ENCODE measurements at places on chromosomes 12 and 14. TPM values are rescaled to one million over a fixed set of nuclear protein-coding genes. Genes with fewer than 3 reads are reported as not detected.

The CDC42BPB gene
- total RNA-seq = 110 TPM

The PTPRR gene
- 22.1 TPM for total RNA-seq

The HOXC10 gene
- not detected for total RNA-seq

The SMARCD1 gene
- total RNA-seq = 50.3 TPM

The CLEC9A gene
- total RNA-seq = not detected

The KLRC4 gene
- 1.2 TPM for total RNA-seq

The SERPINA5 gene
- 0.69 TPM for total RNA-seq

The DEPDC4 gene
- total RNA-seq = 2.8 TPM

Measured in diencephalon (tissue), 1 donor.